H7 (cell line): ENCODE measurements at places on chromosomes 1 and 21.

DNA sequence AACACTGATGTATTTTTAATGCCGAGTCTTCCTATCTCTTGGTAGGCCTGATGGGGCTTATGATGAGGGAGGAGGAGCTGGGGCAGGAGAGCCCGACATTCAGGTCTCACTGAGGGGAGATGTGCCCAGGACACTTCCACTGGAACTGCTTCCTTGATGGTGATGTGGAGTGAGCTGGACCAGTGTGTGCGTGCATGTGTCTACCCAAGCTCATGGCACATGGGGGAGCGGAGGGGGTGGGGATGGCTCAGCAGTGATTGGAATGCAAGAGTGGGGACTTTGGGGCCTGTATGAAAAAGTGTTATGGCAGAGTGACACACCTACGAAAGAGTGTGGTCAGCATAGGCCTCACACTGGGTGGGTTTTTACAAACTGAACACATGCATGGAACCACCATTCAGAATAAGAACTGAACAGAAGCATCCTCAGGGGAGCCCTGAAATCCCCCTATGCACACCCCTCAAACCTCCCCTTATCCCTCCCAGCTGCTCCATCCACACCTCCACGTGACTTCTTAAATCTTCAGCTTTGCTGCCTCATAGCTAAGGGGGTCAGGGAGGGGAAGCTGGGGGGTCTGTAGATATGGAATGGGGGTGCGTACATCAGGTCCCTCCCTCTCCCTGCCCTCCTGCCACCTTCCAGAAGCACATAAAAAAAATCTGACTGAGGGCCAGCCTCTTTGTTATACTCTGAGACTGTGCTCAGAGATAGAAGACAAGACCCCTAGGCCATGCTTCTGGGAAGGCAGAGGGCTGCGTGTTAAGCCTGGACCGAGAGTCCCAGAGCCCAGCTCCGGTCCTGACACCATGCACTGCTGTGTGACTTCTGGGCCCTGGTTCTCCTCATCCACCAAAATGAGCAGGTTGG is 11.6 kb downstream of the IL6R start:
- no peak for DNase-seq

DNA sequence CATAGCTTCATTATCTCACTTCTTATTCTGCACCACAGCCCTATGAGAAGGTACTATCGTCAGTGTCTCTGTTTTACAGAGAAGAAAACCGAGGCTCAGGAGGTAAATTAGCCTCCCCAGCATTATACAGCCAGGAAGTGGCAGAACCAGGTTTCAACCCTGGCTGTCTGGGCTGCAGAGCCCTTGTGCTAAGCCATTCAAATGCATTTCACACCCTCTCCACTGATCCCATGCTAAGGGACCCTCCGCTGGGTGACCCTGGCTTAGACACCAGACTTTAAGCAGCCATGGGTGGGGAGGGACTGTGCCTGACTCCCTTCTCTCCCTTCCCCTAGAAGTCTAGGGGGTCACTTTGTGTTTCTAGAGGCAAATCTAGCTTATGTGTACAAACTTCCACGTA is 87.5 kb downstream of the RRAGC start:
- DNase-seq: peak; percentile 57

DNA sequence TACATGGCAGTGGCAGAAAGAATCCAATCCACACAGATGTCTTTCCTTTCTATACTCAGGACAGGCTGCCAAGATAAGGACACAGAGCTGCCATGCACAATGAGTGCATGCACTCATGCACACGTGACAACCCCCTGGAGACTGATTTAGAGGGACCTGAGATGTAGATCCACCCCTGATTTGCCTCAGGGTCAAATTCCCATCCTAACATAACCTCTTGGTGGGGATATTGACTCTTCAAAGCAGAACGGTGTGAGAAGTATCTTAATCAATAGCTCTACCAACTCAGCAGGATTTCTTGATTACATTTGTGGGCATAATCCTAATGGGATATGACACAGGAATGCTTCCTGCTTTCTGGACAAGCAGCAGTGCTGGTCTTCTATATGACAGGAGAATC is 125.2 kb upstream of the DSCAM start:
- DNase-seq: no peak

- DNase-seq: no peak
Measured at GRCh38 chr21:22892028-22892427, 1893.8 kb downstream of the NCAM2 start.

DNA sequence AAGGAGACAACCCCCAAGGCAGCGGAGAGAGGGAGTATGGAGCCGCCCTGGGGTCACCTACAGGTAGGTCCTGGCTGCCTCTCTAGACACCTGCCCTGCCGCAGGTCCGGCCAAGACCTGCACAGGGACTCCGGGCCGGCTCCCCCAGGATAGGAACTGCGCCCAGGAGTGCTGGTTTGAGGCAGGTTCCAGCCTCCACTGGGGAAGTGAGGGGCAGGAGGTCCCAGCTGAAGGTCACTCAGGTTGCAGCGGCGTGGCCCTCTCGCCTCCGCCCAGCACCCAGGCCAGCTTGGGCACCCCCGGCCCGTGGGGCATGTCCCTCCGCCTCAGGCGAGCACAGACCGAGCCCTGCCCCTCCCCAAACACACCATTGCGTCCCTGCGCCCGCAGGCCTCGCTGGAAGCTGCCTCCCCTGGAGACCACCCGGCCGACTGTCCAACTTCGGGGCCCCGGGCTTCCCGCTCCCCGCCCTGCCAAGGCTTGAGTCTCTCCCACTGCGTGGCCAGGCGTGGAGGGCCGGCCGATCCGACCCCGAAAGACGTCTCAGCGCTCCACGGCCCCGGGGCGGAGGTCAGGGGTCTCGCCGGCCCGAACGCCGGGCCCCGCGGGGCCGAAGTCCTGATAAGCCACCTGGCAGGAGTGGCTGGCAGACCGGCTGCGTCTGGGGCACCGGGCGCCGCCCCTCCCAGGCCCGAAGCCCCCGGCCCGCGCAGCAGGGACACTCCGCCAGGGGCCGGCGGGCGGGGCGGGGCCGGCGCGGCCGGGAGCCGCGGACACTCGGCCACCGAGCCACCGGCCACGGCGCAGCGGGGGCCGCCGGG is 1.4 kb upstream of the SKI start:
- peak; percentile 87 for DNase-seq

GRCh38 chr1:115230281-115230680 is 107.8 kb downstream of the NGF start:
- no peak for DNase-seq

DNA sequence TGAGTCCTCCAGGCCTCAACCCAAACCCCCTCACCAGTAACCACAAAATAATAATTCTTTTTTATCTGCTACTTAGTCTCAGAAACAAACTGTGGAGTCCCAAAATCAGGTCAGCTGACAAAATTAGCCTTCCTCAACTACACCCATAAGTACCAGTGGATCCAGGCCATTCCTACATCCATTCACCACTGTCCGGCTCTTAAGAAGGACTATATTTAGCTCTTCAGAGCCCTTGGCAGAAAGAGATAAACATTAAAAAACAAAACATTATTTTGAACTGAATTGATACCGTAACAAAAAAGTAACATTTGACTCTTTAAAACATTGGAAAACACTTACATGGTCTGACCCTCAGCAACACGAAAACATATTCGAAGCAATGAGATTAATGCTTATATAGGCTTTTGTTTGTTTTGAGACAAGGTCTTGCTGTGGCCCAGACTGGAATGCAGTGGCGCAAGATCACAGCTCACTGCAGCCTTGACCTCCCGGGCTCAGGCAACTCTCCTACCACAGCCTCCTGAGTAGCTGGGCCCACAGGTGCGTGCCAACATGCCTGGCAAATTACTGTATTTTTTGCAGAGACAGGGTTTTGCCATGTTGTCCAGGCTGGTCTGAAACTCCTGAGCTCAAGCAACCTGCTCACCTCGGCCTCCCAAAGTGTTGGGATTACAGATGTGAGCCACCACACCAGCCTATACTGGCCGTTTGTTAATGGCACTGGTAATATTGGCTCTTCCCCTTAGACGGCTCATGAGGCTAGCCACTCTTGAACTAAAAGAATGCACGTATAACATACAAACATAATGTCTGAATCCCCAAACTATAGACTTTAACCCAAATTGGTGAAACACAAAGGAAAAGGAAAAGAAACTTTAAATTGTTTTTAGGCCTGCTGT is 330.7 kb downstream of the SMYD3 start:
- no peak for DNase-seq
